Heart right ventricle (tissue), 16 donors: ENCODE measurements at places on chromosomes 16 and 17. TPM values are rescaled to one million over a fixed set of nuclear protein-coding genes. Genes with fewer than 3 reads are reported as not detected.

- no peak overlapping the region for H3K4me3 ChIP-seq
- peak overlapping the region; percentile 62 for H3K27ac ChIP-seq
- no peaks in the 10 kb centered on the region for H3K27me3 ChIP-seq
- H3K36me3 ChIP-seq, result no peaks in the 10 kb centered on the region
- peaks cover 25% of the 10 kb centered on the region for H3K4me1 ChIP-seq
Measured at GRCh38 chr17:48003417-48004151, 32.7 kb downstream of the CDK5RAP3 start.

Gene PLCG2
- 6.1 TPM for total RNA-seq

DNA sequence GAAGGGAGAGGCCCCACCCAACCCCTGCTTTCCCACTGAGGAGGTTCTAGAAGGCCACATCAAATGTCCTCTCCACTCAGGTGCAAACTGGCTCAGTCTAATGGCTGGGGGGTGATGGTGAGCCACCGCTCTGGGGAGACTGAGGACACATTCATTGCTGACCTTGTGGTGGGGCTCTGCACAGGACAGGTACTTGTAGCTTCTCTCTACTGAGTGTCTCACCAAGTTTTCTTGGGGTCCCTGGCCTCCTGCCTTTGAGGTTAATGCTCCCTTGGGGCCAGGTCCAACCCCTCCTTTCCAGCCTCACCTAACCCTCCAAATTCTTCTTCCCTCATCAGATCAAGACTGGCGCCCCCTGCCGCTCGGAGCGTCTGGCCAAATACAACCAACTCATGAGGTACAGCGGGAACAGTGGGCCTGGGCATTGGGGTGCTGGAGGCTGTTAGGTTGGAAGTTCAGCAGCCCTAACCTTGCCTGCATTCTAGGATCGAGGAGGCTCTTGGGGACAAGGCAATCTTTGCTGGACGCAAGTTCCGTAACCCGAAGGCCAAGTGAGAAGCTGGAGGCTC is 5.7 kb downstream of the ENO3 start:
- no peak overlapping the region for H3K27ac ChIP-seq
- DNase-seq, result no peak
- H3K27me3 ChIP-seq, result no peaks in the 10 kb centered on the region
- peaks cover 48% of the 10 kb centered on the region for H3K4me1 ChIP-seq

DNA sequence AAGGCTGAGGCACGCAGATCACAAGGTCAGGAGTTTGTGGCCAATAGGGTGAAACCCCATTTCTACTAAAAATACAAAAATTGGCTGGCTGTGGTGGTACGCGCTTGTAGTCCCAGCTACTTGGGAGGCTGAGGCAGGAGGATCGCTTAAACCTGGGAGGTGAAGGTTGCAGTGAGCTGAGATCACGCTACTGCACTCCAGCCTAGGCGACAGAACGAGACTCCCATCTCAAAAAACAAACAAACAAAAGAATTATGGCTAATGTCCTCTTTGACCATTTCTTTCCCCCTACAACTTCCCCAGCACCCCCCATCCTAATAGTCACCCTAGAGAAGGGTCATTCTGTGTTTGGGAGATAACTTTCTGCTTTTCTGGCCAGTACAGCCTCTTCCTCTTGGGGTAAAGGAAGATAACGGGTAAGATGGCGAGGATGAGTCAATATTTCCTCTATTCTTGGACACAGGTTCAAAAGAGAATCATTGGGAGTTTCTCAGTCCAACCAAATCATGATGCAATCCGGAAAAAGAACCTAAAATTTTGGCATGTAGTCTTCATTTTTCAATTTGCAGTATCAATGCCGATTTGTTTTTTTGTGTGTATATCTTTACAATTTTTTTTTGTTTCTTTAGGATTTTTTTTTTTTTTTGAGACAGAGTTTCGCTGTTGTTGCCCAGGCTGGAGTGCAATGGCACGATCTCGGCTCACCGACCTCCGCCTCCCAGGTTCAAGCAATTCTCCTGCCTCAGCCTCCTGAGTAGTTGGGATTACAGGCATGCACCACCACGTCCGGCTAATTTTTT is 107.6 kb upstream of the MED13 start:
- H3K27me3 ChIP-seq, result peaks cover 7% of the 10 kb centered on the region
- H3K4me1 ChIP-seq, result peaks cover 7% of the 10 kb centered on the region
- H3K4me3 ChIP-seq, result no peak overlapping the region
- no peaks in the 10 kb centered on the region for H3K36me3 ChIP-seq

DNA sequence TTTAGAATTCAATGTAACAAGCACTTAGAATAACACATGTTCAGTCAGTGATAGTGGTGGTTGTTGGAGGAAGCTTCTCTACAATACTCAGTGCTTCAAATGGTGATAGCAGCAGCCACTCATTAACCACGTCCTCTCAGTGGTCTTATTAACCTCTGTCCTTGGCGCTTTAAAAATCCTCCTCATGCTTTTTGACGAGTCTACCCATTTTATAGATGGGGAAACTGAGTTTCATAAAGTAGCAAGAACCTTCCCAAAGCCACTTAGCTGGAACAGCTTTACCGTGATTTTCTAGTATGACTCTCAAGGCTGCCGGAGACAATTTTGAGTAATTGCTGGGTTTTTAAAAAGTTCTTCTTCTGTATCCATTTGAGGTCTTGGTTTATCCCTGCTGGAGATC is 47.4 kb downstream of the PLCG2 start:
- H3K27me3 ChIP-seq, result no peaks in the 10 kb centered on the region
- no peak overlapping the region for H3K27ac ChIP-seq
- no peaks in the 10 kb centered on the region for H3K4me1 ChIP-seq
- no peaks in the 10 kb centered on the region for H3K36me3 ChIP-seq
- H3K4me3 ChIP-seq, result no peak overlapping the region
- DNase-seq, result no peak

DNA sequence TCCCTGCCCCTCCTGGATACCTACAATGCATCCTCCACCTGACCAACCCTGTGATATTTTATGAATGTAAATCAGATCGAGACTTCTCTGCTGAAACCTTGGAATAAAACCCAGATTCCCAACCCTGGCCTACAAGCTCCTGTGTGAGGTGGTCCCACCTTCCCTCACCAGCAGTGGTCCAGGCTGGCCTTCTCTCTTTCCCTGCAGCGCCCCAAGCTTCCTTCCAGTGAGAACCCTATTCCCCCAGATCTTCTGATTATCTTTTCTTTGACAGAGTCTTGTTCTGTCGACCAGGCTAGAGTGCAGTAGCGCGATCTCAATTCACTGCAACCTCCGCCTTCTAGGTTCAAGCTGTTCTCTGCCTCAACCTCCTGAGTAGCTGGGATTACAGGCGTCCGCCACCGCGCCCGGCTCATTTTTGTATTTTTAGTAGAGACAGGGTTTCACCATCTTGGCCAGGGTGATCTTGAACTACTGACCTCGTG is 2.5 kb upstream of the HELZ start:
- no peaks in the 10 kb centered on the region for H3K27me3 ChIP-seq
- no peak overlapping the region for H3K4me3 ChIP-seq
- H3K27ac ChIP-seq, result no peak overlapping the region
- DNase-seq, result no peak
- no peaks in the 10 kb centered on the region for H3K36me3 ChIP-seq
- H3K4me1 ChIP-seq, result peaks cover 29% of the 10 kb centered on the region

DNA sequence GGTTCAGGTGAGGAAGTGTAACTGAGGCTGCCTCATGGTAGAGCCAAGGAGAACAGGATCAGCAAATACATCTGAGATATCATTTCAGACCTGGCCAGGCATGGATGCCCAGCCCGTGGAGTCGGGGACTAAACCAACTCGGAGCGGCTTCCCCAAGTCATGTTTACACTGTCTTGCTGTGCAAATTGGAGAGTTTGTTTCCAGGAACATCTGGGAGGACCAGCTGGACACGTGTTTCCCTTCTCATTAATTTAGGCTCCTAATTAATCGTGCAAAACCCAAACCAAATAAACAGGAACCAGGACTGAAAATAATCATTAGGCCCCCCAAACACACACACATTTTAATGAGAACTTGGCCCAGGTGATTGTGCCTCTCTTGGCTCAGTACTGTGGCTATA is 70.9 kb upstream of the SALL1 start:
- no peak overlapping the region for H3K4me3 ChIP-seq
- no peak for DNase-seq
- H3K36me3 ChIP-seq, result no peaks in the 10 kb centered on the region
- no peaks in the 10 kb centered on the region for H3K4me1 ChIP-seq
- H3K27me3 ChIP-seq, result no peaks in the 10 kb centered on the region

- no peak for DNase-seq
- H3K4me3 ChIP-seq, result no peak overlapping the region
- H3K36me3 ChIP-seq, result no peaks in the 10 kb centered on the region
- no peaks in the 10 kb centered on the region for H3K4me1 ChIP-seq
- no peaks in the 10 kb centered on the region for H3K27me3 ChIP-seq
Measured at GRCh38 chr17:27846042-27846655, 45.8 kb upstream of the NOS2 start.

Gene PLK1
- total RNA-seq, result 0.96 TPM

DNA sequence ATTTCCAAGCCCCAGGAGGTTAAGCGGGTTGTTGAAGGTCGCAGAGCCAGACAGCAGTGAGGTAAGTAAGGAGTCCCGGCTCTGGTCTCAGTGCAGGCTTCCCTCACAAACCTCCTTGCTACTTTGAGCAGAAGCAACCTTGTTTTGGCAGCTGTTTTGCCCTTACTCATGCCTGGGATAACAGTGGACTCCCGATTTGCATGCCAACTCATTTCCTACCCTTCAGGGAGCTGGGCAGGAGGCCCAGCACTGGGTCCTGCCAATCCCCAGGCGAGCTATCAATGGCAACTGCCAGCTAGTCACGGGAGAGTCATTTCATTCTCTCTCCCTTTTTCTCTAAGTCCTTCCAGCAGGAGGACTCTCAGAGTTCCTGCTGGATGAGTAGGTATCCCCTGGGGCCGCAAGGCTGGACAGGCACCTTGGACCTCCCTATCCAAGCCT is 72.0 kb upstream of the KSR1 start:
- H3K27ac ChIP-seq, result no peak overlapping the region
- no peaks in the 10 kb centered on the region for H3K36me3 ChIP-seq
- DNase-seq, result peak; percentile 61
- no peak overlapping the region for H3K4me3 ChIP-seq

DNA sequence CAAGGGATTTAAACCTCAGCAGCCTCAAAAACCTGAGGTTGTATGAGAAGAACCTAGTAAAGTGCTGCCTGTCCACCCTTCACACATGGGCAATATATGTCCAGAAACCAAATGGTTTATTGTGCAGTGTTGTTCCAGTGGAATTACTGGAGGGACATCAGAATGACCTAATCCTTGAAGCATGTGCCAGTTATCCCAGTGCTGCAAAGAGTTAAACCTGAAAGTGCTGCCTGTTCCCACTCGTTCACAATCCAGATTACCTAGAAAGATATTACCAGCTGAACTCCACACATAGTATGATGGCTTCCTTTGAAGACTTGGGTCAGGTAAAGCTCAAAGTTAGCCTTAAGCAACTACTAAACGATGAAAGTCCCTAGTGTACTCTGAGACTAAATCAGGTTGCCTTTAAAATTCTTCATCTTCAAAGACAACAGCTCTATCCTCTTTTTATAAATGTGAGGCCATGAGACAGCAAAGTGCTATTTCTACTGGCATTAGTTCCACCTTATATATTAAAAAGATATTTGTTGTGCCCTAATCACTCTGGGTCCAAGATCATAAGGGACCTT is 133.1 kb downstream of the SNX11 start:
- DNase-seq, result no peak
- peaks cover 66% of the 10 kb centered on the region for H3K4me1 ChIP-seq
- no peaks in the 10 kb centered on the region for H3K27me3 ChIP-seq
- no peaks in the 10 kb centered on the region for H3K36me3 ChIP-seq

DNA sequence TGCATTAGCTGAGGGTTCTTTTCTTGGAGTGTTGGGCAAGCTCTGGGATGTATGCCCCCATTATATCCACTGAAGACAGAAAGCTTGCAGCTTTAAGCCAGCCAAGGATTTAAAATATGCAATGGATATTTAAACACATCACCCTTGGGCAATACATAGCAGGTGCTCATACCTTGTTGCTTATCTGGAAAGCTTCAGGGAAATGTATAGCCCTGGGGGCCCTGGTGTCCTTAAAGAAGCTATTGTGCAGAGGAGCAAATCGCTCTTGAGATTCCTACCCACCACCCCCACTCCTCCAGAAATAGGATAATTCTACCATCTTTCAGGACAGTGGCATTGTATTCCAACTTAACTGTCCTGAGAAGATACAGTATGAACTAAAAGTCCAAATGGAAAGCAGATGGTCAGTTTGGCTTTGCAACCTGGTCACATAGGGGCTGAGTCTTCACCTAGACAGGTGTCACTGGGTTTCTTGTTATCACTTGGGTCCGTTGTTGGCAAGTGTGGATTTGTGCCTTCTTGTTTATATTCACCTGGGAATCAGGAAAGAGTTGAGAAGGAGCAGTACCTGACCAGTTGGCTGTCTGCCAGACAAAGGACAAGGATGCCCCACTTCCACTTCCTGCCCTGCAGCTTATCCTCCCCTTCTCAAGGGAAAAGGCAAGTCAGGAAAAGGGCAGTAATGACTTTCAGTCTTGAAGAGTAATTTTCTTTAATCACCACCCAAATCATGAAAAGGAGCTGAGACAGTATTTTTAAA is 3.4 kb downstream of the ANKRD40CL start:
- DNase-seq, result no peak
- no peak overlapping the region for H3K27ac ChIP-seq
- H3K36me3 ChIP-seq, result no peaks in the 10 kb centered on the region

Gene SLC35G6
- not detected for total RNA-seq

GRCh38 chr16:27351989-27352388 is 38.2 kb downstream of the IL4R start:
- no peaks in the 10 kb centered on the region for H3K36me3 ChIP-seq
- no peak for DNase-seq
- H3K27ac ChIP-seq, result no peak overlapping the region

Gene NPB
- 0.75 TPM for total RNA-seq

DNA sequence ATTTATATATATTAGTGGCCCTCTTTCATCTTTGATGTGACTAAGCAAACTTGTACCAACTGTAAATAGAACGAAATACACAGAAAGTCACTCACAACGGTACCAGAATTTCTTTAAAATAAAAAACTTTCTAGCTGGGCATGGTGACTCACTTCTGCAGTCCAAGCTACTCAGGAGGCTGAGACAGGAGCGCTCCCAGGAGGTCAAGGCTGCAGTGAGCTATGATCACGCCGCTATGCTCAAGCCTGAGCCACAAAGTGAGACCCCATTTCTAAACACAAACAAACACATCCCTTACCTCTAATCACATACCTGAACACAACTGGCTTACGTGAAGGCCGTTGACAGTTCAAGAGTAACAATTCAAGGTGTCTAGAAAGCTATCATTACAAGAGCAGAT is 29.7 kb downstream of the STAT5B start:
- peaks cover 4% of the 10 kb centered on the region for H3K4me1 ChIP-seq
- H3K4me3 ChIP-seq, result no peak overlapping the region
- no peak overlapping the region for H3K27ac ChIP-seq
- no peak for DNase-seq
- H3K27me3 ChIP-seq, result no peaks in the 10 kb centered on the region

GRCh38 chr17:71084219-71084618 is 914.9 kb downstream of the KCNJ2 start:
- no peaks in the 10 kb centered on the region for H3K27me3 ChIP-seq
- H3K36me3 ChIP-seq, result no peaks in the 10 kb centered on the region
- no peak overlapping the region for H3K4me3 ChIP-seq
- no peak for DNase-seq

Gene FASN
- total RNA-seq, result 9.0 TPM
